ENCODE measurements at places on chromosomes 16 and 17.
A peak's percentile ranks its signal among the peaks of the same experiment; 100 is the strongest.

DNA sequence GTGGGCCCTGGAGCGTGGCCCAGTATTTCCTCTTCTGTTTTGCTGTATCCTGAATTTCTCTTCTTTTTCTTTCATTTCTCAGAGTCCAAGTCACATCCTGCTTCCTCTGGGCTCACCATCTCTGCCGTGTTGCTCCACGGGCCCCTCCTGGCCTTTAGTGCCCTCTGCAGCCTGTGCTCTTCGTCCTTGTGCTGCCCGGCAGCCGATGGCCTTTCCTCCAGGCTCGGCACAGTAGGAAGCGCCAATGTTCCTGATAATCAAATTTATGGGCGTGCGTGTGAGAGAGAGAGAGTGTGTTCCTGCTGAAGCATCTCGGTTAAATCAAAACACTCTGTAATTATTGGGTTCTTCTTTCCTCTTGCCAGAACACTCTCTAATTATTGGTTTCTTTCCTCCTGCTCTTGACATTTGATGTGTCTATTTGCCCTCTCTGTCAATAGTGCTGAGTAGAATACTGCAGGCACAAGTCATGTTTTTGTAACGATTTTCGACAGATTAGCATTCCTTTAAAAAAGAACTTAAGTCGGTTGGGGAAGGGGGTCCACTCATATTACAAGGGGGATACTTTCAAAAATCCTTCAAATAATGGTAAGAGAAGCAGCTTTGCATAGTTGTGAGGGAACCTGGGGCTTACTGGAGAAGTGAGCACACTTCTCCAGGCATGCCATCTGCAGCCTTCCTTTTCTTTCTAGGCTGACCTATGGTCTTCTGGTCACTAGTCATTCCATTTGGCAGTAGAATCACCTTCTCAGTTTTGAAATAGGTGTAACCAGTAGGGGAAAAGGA, 126.6 kb downstream of the RPTOR start:
- no peak for DNase-seq

- DNase-seq, result peak; percentile 58
These were observed 16.0 kb downstream of the ZNF821 start for GRCh38 chr16:71867939-71868338.

DNA sequence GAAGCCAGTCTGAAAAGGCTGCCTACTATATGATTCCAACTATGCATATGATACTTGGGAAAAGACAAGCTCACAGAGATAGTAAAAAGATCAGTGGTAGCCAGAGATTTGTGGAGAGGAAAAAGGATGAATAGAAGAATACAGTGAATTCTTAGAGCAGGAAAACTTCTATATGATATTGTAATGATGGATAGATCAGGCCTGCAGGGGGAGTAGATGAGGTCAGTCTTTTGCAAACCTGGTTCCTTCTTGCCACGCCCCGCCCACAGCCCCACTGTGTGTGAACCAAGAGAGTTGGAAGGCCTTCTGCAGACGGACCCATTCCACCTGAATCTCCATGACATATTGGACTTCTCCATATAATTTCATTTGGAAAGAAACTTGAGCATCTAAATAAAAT, 761 bp upstream of the CCL8 start:
- DNase-seq, result peak; percentile 83

DNA sequence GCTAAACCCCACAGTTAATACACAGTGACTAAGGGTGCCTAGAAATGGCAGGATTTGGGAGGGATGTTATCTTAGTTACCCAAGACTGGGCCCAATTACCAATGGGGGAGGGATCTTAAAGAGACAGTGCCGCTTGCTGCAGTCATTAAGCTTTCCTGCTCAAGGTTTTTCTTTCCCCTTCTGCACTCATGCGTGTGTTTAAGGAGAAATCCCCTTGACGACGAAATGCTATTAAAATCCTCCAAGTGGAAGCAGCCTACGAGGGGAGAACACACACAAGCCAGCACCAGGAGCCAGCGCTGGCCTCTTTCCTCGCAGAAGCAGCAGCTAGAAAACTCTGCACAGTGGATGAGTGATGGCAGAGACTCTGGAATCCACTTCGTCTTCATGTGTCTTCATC, 22.0 kb downstream of the SALL1 start:
- no peak for DNase-seq
